ENCODE measurements at places on chromosomes 11 and 22.

DNA sequence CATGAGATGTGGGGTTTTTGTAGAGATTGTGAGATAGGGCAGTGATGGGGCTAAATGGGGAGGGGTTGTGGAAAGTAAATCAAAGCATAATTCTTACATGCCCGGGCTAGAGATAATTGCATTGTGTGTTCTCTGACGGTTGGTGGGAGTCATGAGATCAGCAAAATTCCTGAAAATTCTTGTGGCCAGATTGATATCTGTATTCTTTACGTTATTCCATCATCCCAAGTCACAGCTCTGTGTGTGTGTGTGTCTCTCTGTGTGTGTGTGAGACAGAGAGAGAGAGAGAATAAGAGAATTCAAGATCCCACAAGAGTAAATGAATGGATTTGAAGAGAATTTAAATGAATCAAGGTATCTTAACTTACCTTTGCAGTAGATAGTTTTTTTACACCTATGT is 138.6 kb upstream of the ARHGAP20 start:
- DNase-seq = no peak

- DNase-seq = peak; percentile 51
These were observed 24.6 kb upstream of the ACER3 start for GRCh38 chr11:76835928-76836612.

DNA sequence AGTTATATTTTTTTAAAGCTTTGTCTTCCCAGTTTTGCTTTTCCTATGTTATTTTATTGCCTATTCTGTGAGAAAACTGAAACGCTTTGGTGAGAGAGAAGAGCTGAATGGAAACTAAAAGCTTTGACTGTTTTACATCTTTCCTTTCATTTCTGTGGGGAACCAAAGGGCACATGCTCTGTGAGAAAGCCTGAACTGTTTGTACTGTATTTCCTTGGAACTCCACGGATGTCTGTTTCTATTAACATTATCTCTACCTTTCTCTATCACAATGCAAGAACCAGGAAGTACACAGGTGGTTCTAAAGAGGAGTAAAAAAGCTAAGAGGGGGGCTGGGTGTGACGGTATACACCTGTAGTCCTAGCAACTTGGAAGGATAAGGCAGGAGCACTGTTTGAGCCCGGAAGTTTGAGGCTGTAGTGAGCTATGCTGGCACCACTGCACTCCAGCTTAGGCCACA is 43.8 kb downstream of the CELF1 start:
- DNase-seq = no peak

DNA sequence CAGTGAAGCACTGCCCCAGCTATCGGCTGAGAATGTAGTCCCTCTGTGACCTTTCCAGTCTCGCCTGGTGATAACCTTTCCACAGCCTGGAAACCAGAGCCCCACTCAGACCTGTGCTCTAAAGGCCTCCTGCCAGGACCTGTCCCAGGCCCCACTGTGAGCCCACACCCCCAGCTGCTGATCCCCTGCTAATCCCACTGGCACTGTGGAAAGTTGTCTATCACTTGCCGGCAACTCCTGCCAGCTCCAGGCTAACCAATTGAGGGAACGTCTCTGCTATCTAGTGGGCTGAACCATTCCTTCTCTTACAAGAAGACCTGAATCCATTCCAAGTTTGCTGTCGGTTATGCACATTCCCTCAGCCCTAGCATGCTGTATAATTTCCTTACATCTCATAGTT is 328.2 kb downstream of the FAM181B start:
- no peak for DNase-seq

DNA sequence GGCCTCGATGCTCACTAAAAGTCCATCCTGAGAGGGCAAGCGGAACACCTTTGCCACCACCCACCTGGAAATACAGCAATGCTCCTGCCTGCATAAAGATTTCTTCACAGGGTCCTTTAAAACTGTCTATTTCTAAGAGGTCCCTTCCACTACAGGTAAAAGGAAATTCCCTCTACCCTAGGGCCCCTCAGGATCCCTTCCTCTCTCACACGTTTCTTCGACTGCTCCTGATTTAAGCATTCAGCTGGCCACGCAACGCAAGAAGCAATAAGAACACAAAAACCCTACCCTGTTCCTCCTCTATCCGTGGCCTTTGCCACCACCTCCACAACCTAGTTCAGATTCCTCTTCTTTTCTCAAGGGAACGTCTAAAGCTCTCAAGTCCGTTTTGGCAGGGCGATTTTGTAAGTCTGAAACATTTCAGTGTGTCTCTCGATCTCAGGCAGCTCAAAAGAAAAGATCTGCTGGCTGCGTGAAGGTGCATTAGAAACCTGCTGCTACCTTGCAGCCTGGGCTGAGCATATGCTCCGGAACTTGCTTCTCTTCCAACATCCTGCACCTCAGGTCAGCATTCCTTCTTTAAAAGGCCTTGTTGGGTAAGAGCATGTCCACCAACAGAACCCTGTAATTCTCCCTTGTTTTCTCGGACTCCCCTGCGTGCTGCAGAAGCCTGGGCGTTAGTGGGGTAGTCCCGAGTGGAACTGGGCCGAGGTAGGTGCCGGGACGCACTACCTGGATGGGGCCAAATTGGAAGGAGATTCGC is 1.6 kb downstream of the LGR4 start:
- DNase-seq = no peak

- no peak for DNase-seq
These were observed 791.2 kb downstream of the BRD1 start for GRCh38 chr22:49036513-49036912.

DNA sequence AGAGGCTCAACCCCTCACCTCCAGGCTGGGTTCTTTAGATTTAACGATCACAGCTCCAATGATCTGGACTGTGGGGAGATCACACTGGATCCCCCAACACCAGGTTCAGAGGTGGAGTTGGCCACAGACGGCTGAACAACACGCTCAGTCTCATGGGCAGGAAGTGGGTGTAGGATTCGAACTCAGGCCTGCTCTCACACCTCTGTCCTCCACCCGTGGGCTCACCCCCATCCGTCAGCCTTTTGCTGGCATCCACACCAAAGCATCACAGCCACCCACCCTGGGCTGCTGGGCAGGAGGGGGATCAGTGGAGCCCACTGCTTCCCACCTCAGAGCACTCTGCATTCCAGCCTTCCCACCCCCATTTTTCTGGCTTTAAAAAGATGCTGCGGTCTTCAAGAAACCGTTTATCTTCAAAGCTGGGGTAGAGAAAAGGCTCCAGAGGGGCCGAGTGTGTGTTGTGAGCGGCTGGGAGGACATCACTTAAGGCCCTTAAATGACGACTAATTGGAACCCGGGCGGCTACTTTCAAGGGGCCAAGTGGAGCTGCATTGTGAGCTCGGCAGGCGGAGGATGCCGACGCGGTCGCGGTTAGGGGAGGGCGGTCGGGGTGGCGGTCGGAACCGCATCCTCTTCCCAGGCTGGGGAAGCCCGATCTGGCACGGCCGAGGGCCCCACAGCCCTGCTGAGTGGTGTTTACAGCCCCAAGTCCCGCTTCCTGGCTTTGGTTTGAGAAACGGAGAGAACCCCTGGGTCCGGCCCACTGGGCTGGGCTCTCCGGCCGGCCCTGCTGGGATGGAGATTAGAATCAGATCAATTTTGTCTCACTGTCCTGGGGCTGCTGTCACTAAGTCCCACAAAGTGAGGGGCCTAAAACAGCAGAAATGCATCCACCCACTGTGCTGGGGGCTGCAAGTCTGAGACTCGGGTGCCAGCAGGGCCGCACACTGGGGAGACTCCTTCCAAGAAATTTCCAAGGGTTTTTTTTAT is 15.9 kb upstream of the FGF3 start:
- no peak for DNase-seq

GRCh38 chr11:114187173-114187572 is 109.0 kb upstream of the NNMT start:
- no peak for DNase-seq

DNA sequence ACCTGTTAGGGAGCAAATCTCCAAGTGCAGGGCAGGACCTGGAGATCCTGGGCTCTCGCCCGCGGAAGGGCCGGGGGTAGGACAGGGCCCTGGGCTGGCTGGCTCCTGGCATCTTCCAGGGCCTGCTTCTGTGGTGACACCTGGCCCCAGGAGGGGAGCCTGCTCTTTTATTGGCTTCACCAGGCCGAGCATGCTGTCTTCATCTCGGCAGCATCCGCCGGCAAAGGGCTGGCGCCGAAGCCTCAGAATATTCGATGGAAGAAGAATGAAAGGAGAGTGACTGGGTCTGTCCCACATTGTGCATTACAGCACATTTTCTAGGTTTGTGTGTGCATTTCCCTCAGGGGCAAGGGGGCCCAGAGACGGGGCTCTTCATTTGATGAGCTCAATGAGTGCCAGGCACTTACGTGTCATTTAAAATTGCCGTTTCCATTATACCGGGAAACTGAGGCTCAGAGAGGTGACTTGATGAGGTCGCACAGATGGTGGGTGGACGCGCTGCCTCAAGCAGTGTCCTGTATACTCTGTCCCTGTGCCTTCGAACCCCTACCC is 70.0 kb downstream of the RBX1 start:
- no peak for DNase-seq

- DNase-seq = no peak
These were observed 9.3 kb upstream of the TYR start for GRCh38 chr11:89168396-89168795.

DNA sequence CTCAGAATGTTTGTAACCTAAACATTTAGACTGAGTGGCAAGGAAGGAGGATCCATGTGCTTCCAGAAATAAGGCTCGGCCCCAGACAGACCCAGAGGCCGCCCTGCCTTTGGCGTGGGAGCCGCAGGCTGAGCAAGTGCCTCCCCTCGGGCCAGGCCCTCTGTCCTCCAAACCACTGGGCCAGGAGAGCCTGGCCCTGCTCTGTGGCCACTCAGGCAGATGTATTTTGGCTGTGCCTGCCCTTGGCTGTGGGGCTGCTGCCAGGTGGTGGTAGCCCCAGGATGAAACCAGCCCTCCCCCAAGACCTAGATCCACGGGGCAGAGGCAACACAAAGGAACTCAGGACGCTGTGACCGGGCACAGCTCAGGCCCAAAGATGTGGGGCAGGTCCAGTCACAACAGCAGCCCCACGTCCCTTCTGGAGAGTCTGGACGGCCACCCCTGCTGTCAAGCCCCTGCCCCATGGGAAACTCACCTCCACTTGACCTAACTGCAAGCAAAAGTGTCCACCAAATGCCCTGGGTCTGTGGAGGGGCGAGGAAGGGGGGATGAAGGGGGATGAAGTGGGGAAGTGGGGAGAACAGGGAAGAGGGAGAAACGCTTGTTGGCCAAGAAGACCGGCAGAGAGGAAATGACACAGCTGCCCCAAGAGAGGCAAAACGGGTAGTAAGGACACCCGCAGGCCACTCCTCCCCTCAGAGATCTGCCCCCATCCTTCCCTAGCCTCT is 24.0 kb downstream of the PISD start:
- no peak for DNase-seq

GRCh38 chr22:26554956-26555355 is 35.0 kb downstream of the TPST2 start:
- no peak for DNase-seq

DNA sequence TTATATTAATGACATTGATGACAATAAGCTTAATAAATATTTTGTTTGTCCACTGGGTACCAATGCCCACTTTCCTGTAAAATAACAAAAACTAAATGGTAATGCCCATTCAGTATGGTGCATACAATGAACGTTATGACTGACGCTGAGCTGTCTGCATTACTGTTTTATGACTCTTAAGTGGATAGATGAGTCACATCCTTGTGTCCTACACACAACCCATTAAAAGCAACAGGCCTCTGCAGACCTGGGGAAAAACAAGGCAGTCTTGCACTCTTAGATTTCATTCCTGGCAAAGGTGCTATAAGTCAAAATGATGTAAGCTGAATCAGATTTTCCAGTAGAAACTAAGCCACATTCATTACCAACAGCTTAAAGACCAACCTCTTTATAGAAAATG is 176.3 kb upstream of the TMEM45B start:
- DNase-seq = peak; percentile 81

DNA sequence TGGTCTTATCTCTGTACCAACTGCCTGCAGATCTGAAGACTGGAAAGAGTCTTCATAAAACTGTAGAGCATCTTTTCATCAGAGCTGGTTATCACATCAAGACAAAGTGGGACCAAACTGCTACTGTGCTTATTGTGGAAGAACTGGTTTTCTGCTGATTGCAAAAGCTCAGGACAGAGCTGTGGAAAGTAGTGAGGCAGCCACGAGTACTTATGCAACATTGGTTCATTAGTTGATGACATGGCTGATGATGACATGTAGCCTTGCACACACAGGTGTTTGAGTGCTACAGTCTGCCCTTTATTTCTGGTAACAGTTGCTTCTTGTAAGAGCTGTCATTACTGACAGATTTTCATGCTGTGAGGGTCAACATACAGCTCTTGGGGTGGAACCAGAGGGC is 185.4 kb upstream of the GUCY1A2 start:
- no peak for DNase-seq

- no peak for DNase-seq
These were observed 33.0 kb upstream of the DBX1 start for GRCh38 chr11:20193307-20193706.

DNA sequence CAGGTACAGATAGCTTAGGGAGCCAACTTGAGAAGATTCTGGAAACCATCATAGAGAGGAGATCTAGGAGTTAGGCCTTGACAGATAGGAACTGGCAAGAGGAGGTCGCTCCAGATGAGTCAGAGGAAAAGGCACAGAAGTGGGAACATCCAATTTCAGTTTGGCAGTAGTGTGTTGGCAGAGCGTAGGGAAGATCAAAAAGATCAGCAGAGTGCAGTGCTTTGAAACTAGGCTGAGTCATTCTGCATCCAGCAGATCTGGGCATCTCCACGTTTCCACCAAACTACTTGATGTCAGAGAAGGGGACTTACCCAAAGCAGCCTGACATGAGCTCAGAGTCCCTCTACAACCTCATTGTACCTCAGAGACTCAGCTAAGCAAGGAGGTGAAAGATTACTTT is 58.5 kb downstream of the GAB4 start:
- no peak for DNase-seq

DNA sequence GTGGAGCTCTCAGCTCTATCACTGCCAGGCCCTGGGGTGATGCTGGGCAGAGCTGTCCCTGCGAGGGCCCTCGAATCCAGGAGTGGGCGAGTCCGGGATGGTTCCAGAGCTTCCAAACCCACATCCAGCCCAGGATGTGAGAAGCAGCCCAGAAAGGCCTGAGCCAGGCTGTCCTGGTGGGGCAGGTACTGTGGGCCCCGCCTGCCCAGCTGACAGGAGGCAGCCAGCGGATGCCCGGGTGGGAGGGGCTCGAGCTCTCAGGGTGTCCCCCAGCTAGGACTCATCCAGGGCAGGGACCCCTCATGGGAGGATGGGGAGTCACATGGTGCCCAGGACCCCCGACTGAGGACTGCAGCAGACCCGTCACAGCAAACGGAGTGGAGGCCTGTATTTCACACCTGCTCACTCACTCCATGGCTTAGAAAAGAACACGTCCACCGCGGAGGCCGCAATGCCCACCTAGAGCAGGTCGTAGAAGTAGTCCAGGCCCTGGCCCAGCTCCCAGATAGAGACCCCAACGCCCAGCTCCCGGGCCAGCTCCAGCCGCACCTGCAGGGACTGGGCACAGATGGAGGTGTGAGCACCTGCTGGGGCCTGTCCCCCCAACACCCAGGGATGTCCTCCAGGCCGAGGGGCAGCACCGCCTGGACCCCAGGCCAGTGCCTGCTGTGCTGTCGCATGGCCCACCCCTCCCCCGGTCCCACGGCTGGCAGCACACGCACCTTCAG is 26.9 kb downstream of the TSPAN4 start:
- no peak for DNase-seq

Measured in AG04450 (cell line).